LoVo (cell line): ENCODE measurements at places on chromosomes 1 and 21.

DNA sequence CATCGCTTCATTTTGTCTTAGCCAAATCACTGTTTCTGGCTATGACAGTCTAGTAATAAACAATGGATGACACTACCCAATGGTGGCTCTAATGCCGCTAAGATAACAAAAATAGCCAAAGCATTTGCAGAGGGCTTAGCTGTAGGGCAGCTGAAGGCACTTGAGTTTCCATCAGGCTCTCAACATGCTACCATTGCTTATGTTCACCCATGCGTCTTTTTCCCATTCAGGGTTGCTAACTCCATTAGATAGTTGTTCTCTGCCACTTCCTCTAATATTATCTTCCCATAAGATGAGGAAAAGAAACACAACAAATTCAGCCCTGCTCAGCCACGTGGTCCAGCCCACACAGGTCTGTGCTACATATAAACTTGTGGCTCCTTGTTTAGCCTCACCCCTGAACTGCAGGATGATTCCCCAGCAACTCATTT lies 159.6 kb downstream of the TOMM20 start:
- no peak for DNase-seq

DNA sequence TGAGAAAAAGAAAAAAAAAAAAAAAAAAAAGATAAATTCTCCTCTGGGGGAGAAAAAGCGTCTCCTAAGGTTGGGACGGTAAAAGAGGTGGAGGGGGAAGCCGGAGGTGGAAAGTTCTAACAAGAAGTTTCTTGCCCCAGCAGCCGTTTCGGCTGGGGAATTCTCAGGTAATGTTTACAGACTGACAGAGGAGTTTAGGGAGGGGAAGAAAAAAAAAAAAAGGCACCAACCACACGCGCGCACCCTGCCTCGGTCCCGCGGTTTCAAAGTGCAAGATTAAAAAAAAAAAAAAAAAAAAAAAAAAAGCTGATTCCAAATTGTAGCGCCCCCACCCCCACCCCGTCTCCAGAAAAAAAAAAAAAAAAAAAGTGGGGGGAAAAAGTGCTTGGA lies 504 bp downstream of the DHRS3 start:
- DNase-seq = peak; percentile 22

GRCh38 chr1:34398916-34399275 lies 222.2 kb downstream of the C1orf94 start:
- no peak for DNase-seq

GRCh38 chr1:171654201-171654941 lies 1.9 kb upstream of the MYOC start:
- no peak for DNase-seq

GRCh38 chr21:23886828-23887724 lies 1720.2 kb downstream of the MRPL39 start:
- no peak for DNase-seq

- no peak for DNase-seq
Observed at GRCh38 chr1:238119060-238119459, 228.3 kb upstream of the ZP4 start.

DNA sequence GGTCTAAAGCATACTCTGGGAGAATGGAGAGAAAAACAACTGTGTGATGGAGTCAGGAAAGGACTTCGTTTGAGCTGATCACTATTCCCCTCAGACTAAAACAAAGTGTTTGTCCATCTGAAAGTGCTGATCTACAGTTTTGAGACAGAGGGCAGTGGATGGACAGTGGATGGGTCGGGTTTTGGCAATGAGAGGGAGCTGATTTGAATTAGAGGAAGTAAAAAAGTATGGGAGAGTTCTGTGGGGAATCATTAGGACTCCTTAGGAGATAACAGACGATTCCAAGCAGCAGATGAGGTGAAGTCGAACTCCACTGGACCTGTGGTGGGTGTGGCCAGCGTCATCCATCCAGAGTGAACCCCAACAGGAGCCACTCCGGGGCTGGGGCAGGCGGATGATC lies 62.3 kb downstream of the PTGS2 start:
- DNase-seq = no peak

- DNase-seq = no peak
Observed at GRCh38 chr1:228030451-228031201, 23.8 kb downstream of the WNT3A start.

- no peak for DNase-seq
Observed at GRCh38 chr1:33280091-33280661, 23.9 kb downstream of the ZNF362 start.

DNA sequence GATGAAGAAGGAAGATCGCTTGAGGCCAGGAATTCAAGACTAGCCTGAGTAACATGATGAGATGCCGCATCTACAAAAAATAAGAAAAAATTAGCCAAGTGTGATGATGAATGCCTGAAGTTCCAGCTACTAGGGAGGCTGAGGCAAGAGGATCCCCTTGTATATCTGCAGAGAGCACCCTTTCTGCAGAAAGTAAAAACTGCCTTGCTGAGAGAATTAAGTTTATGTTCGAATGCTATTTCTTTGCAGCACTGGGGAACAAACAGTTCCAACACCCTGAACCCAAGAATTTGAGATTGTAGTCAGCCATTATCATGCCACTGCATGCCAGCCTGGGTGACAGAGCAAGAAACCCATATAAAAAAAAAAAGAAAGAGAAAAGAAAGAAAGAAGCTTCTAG lies 20.6 kb upstream of the KCNT2 start:
- DNase-seq = no peak

- DNase-seq = no peak
Observed at GRCh38 chr1:17991996-17992395, 115.6 kb upstream of the IGSF21 start.

DNA sequence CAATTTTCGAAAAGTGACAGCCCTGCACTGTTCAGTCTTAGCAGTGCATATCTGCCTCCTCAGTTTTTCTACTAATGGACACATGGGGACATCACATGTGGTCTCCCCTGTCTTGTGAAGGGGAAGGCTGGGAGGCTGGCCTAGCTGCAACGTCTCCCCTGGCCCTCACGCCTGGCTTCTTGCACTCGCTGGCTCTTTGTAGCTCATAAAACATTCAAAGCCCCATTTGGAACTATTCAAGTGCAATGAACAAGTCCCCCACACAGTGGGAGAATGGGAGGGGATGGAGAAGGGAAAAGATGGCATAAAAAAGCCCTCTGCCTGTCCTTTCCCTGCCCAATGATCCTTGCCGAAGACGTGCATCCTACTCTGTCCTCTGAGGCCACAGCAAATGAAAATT lies 73.6 kb downstream of the PGBD5 start:
- no peak for DNase-seq

GRCh38 chr1:41576206-41576605 lies 91.7 kb upstream of the EDN2 start:
- no peak for DNase-seq

GRCh38 chr21:36816561-36817130 lies 117.7 kb downstream of the SIM2 start:
- DNase-seq = no peak

DNA sequence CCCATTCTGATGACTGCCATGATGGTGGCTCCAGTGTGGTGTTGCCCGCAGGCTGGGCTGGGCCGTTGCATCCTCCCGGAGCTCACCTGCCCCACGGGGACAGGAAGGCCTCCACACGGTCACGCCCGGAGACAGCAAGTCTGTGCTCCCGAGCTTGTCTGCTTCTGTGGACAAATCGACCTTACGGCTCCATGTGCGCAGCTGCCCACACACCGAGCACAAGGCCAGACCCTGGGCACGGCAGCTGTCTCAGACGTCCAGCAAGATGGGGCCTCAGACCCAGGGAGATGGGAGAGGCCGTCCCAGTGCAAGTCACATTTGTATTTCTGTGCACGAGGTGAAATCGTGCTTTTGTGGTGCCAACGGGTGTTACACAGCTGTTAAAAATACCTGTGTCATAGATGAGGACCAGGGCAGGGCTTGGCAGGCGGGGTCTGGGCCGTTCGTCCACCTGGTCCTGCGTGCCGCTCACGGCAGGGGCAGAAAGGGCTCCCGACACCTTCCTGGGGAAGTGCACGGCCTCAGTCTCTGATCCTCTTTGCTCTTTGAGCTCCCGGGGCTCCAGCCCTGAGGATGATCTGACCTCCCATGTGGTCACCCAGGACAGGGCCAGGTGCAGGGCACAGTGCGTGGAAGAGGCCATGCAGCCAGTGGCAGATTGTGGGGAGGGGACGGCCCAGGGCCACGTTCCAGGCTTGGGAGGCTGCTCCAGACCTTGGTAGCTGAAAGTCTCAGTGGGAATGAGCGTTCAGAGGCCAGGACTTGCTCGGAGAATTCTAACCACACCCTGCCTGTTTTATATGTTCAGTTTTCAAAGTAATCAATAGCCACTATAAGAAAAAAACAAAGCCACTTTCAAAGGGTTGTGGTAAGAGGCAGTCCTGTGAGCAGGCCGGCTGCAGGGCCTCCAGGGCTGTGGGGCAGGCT lies 13.5 kb downstream of the COL6A1 start:
- DNase-seq = no peak

GRCh38 chr1:107739651-107740050 lies 225.3 kb downstream of the VAV3 start:
- no peak for DNase-seq

DNA sequence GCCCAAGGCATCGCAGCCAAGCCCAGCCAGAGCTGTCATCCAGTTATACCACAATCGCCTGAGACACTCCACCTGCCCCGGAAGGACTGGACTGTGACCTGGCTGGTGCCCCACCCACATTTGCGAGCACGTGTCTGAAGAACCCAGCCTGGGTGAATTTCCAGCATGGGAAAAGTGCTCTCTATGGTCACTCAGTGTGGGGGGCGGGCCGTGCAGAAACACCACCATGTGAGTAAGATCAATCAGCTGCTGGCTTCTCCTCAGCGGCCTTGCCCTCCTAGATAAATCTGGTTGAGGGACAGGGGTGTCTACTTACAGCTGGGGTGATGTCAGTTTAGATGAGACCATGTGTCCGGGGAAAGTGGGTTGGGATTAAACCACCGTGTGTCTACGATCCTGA lies 44.8 kb downstream of the URB1 start:
- DNase-seq = no peak

DNA sequence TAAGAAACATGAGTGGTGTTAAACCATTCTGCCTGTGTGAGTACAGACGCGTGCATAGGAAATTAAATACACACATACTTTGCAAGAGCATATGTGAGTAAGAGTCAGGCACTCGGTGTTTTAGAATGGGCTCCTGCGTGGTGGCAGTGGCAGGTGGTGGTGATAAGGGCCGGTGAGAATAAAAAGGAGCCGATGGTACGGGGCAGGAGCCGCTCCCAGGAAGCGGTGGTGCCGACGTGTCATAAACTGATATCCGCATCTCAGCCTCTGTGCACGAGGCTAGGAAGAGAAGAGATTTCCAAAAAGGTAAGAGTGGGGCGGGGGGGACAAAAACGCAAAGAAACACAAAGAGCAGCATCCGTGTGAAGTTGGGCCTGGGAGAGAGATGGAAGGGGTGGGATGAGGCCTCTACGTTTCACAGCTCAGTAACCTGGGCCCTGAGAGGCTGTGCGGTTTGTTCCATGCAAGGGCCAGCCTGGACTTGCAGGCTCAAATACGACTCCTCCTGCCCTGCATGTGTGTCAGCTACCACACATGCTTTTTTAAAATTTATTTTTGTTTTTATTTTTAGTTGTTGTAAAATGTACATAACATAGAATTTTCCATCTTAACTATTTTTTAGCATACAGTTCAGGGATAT lies 127.7 kb upstream of the COL6A1 start:
- no peak for DNase-seq
